ENCODE measurements at places on chromosomes 12 and 14.

GRCh38 chr12:89073027-89073398, 279.3 kb downstream of the DUSP6 start:
- no peak for DNase-seq

GRCh38 chr14:73747379-73748211, 33.4 kb upstream of the PNMA1 start:
- DNase-seq, result no peak

- DNase-seq, result no peak
These were observed 1346.4 kb upstream of the SEL1L start for GRCh38 chr14:82879949-82880535.

- no peak for DNase-seq
These were observed 1.9 kb upstream of the MYF5 start for GRCh38 chr12:80714846-80715245.

GRCh38 chr14:90045616-90046015, 16.2 kb upstream of the KCNK13 start:
- no peak for DNase-seq

DNA sequence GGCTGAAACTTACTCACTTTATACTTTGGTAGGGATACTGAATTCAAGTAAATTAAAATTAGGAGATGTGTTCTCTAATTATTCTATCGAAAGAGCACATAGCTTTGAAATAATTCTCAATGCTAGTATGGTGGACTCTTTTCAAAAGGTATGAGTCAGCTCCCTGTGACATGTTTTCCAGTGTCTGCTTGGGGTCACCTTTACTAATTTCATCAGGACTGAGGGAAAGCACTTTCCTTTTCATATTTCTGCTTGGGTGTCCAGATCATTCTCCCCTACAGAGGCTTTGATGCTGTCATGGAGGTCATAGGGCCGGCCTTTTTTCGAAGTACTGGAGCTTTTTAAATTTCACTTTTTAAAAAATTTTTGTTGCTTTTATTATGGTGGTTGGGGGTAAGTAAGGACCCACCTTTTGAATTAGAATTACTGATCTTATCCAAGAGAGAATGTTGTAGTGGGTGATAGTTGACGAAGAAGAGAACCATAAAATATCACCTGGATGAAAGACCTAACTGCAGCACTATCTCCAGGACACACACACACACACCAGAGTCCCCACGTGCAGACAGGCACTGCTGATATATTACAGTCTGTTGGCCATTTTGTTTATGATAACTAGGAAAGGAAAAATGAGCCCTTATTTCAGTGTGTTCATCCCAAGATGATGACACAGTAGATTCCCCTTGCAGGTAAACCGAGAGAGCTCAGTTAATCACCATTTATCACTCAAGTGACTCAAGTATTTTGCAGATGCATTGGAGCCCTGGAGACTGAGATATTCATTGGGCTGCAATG, 558.6 kb downstream of the DIO2 start:
- no peak for DNase-seq

GRCh38 chr12:54394281-54394719, 9.8 kb upstream of the ZNF385A start:
- peak; percentile 41 for DNase-seq

- no peak for DNase-seq
These were observed 56.9 kb downstream of the TAOK3 start for GRCh38 chr12:118315821-118316220.

GRCh38 chr12:126537961-126538530, 1472.8 kb downstream of the AACS start:
- no peak for DNase-seq

- no peak for DNase-seq
These were observed 24.3 kb upstream of the TMEM106C start for GRCh38 chr12:47939009-47939601.

DNA sequence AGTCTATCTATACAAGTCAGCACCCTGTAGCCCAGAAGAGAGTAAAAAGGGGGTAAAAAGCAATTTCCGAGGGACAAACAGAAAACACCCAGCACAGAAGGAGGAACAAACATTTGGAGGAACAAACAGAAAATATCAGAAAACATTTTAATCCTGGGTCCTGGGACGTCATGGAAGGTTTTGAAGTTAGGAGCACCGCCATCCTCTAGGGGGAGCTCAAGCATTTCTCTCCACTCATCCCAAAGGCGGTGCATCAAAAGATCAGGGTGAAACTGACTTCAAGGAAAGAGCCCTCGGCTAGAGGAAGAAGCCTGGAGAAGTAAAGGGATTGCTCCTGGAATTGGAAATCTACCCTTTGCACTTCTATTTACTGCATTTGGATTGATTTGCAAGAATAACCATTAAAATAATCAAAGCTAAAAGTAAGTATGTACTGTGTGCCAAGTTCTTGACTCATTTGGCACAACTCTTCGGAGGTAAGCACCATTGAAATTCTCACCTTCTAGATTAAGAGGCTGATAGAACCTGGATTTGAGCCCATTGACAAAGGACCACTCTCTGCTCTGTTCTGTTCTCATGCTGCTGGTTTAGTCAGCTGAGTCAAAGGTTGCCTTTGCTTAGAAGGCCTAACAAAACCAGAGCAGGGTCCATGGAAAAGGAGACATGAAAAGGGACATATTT, 17.2 kb upstream of the POC1B start:
- DNase-seq, result peak; percentile 46

- no peak for DNase-seq
These were observed 7.7 kb upstream of the TCTN1 start for GRCh38 chr12:110606253-110606611.

- DNase-seq, result no peak
These were observed 142.4 kb downstream of the PLCZ1 start for GRCh38 chr12:18595412-18595811.

DNA sequence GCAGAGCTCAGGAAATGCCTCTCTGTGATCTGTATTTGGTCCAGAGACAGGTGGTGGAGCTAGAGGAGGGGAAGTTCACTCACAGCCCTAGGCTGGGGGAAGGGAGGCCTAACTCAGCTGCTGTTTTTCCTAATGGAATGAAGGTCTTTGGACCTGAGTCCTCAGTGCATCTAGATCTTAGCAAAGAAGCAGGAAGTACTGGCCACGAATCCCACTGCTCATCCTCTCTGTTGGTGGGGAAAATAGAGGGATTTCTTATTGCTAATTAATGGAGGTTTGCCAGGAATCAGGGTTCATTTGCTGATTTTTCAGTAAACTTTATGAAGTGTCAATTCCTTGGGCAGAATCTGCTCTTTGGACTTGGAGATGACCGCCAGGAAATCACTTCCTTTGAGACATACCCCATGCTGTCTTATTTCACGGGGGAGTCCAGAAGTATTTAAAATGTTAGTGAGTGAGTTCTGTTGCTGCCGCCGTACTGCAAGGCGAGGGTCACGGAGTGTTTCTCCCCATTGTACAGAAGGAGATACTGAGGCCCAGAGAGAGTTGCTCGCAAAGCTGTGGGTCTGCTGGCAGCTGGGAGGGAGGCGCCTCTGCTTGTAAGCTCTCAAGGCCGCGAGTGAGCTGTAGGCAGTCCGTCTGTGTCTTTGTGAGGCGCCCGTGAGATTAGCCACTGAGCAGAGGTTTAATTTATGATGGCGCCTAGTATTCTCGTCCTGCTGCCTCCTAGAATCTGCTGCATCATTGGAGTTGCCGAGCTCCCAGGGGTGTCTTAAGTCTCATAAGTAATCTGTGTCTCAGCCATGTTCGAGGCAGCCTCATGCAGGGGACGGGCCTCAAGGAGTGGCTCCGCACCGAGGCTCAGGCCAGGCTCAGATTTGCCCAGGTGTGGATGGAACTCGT, 88.2 kb downstream of the TSPAN9 start:
- DNase-seq, result no peak

- DNase-seq, result no peak
These were observed 44.5 kb upstream of the ESRRB start for GRCh38 chr14:76331328-76332011.

DNA sequence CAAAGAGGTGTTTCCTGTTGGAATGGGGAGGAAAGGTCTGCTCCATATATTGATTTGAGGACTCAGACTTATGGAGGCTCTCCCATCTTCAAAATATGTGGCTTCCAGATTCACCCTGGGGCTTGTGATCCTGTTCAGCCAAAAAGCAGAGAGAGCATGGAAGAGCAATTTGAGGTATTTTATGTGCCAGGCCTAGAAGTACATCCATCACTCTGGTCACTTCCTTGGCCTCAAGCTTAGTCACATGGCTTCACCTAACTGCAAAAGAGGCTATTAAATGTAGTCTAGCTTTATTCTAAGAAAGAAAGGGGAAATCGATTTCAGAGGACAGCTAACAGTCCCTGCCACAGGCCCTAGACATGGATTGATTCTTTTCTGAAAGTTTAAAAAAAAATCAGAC, 86.2 kb downstream of the C12orf50 start:
- DNase-seq, result no peak

GRCh38 chr14:85556267-85556666, 26.3 kb downstream of the FLRT2 start:
- no peak for DNase-seq

GRCh38 chr12:22447223-22447622, 97.1 kb downstream of the C2CD5 start:
- DNase-seq, result no peak

GRCh38 chr14:94679106-94679810, 67.1 kb downstream of the SERPINA3 start:
- no peak for DNase-seq

GRCh38 chr12:121454921-121455320, 55.0 kb downstream of the RNF34 start:
- DNase-seq, result no peak

DNA sequence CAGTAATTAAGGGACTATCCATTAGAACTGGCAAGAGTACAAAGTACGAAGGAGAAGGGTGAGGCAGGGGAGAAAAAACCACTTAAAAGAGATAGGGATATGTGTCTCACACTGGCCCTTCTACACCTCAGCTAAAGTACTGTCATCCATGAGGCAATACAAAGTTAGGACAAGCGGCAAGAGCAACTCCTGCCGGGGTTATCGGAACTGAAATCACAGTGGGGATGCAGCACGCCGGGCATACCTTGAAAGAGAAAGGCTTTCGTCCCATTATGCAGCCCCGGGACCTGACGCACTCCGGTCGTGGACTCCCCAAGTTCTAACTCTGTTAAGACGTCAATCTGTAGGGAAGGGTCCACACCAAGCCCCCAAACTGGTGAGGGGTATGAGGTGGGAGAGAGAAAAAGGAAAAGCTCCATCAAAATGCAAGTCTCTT, 1.1 kb downstream of the NELL2 start:
- peak; percentile 7 for DNase-seq

DNA sequence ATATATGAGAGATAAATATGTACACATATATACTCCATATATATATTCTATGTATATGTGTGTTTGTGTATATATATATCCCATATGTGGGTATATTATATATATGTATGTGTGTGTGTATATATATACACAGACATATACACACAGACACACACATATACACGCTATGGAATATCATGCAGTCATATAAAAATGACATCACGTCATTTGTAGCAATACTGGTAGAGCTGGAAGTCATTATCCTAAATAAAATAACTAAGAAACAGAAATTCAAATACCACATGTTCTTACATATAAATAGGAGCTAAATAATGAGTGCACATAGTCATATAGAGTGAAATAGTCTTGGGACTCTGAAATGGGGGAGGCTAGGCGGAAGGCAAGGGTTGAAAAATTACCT, 1000.2 kb downstream of the LRFN5 start:
- no peak for DNase-seq

- DNase-seq, result no peak
These were observed 13.2 kb downstream of the GNS start for GRCh38 chr12:64745980-64746379.

DNA sequence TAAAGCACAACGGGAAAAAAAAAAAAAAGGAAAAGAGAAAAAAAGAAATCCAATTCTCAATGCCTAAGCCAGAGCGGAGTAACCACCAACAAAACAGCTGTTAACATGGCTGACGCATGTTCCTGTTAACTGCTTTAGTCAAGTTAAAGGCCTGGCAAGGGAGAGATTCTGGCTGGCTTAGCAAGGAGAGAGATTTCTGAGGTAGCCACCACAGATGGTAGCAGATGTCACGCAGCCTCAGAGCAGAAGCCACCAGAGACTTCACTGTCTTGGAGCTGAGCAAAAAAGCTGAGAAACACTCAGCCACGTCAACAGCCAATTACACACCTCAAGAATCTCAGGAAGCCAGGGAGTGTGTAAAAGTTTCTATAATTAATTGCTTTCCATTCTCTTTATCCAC, 87.1 kb downstream of the TMCC3 start:
- no peak for DNase-seq

DNA sequence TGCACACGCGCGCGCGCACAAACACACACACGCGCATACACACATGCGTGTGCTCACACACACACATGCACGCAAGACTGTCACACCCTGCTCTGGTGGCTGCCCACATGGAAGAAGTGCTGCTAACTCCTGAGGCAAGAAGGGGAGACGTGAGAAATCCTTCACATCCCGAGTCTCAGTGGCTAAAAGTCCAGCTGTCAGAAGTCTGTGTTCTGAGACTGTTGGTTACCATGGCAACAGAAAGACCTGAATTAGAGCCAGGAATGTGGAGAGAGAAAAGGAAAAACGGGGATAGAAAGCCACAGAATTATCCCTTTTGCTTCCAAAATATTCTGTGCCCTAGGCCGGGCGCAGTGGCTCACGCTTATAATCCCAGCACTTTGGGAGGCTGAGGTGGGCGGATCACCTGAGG, 71.2 kb downstream of the PPFIBP1 start:
- DNase-seq, result no peak

DNA sequence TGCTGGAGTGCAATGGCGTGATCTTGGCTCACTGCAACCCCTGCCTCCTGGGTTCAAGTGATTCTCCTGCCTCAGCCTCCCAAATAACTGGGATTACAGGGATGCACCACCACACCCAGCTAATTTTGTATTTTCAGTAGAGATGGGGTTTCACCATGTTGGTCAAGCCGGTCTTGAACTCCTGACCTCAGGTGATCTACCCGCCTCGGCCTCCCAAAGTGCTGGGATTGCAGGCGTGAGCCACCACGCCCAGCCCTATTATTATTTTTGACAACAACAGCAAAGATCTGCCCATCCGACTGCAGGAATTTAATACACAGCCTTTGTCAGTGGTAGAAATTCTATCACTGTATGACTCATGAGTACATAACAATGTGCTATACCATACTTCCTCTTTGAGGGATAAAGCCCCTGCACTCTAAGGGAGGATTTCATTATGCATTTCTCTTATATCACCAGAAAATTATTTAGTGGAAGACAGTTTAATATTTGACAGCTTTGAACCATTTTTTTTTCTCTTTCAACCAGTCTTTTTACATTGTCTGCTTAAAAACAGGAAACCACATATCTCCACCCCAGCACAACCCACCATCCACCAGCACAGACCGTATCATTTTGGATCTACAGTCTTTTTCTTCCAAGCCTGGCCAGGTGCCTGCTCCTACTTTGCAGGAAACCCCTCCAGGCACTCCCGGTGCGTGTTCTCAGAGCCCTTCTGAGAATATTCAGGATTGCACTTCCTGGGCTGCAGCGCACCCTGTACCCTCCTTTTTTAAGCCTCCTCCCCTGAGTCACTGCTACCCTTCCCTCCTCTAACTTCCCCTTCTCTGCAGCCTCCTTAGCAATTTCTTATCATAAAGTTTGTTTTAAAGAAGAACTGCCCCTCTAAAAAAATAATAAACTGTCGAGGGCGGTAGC, 594 bp downstream of the ARHGDIB start:
- DNase-seq, result no peak

GRCh38 chr12:108699955-108700563, 31.3 kb downstream of the CORO1C start:
- DNase-seq, result no peak

GRCh38 chr14:65356327-65356836, 56.1 kb upstream of the FUT8 start:
- DNase-seq, result no peak
